NCI-H1436 treated with DMSO at 0.1 percent for 48 hours (cell line): ENCODE measurements at places on chromosomes 6 and 20.

DNA sequence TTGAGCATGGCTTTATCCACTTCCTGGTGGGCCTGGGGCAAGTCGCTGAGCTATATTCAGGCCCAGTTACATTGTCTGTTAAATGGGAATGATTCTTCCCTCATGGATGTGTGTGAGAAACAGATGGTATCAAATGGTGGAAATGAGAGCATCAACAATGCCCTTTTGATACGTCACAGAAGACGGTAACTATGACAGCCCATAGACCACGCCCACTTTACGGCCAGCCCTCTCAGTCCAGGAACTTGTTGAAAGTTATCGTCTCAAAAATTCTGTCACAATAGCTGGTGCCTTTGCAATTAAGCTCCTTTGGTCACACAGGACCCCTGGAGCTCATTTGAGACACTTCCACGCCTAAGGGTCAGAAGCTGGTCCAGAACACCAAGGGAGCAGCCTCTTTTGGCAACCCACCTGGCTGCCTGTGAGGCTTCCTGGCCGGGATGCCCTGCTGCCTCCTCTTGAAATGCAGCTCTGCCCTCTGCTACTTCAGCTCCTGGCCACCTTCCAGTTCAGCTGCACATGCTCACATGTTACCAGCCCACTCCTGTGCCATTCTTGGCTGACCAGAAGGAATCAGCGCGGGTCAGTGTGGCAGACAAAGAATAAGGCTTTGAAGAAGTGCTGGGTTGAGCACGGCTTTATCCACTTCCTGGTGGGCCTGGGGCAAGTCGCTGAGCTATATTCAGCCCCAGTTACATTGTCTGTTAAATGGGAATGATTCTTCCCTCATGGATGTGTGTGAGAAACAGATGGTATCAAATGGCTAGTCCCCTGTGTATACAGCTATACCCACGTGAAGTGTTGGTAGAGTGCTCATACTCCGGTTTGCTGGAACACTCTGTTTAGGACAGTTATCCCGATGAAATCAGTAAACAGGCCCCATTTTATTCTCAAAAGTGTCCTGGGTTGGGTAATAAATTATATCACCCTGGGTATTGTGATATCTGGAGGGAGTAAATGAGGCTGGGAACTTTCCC lies 199.2 kb upstream of the SUPT3H start:
- DNase-seq, result no peak

GRCh38 chr6:51618563-51618962 lies 468.9 kb downstream of the PKHD1 start:
- no peak for DNase-seq

- DNase-seq, result no peak
Measured at GRCh38 chr6:120237221-120237620, 887.7 kb upstream of the MAN1A1 start.

DNA sequence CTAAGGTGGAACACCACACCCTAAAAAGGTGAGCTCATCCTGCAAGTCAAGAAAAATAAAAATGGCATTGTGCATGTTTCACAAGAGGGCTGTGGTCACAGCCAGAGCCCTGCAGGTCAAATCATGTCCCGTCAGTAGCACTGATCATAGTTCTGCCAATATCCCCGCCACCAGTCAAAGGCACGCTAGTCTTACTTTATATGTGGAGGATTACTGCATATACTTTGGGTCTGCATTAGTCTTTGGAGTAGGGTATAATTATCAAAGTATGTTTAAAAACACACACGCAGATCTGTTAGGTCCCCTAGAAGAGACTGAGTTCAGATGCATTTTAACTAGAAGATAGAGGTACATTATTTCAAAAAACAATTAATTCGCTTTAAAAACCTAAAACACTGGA lies 1.8 kb downstream of the PERP start:
- no peak for DNase-seq

DNA sequence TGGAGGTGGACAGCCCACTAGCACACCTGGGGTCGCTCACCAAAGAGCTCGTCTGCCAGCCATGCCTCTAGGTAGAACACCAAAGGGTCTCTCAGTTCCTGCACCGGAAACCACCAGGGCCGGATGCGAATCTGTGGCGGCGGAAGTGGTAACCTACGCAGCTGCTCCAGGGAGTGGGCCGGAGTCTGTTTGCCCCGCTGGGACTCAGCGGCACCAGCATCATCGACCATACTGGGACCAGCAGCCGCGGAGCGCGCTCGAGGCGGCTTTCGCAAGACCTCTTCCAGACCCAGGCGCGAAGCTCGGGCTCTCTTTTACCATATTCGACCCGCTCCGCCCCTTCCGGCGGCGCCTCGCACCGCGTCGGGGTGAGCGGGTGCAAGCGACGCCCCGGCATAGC lies at the start of gene OOEP:
Gene OOEP (minus strand): TSS at position 335 of the 400 bp plus-strand sequence. CDS start 105 bp downstream, at position 230.
- no peak for DNase-seq
